ENCODE measurements at places on chromosomes 12 and 14.

DNA sequence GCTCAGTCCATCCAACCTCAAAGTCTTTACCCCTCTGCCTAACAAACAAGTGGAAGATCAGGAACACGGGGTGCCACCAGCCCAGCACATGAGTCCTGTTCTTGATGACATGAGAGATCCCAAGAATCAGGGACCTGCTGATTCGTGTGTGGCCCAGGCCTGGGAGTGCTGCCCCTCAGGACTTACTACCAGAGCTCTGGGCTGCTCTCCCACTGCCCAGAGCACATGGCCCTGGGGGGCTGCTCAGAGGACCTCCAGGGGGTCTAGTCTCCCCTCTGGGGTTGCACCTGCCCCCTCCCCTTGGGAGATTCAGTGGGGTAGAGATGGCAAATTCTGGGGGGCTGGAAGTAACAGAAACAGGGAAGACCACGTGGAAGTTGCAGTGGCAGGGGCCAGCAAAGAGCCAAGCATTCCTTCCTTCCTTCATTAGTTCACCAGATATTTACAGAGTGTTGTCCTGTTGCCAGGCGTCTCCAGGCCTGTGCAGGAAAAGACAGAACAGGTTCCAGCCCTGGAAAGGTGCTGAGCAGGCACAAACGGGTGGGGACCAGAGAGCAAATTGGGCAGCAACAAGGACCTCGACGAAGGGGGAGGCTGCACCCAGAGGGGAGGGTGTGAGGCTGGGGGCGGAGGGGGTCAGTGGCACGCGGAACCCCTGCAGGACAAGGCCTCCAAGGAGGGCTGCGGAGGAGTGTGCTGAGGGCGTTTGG lies 45.1 kb upstream of the MEG3 start:
- no peak for DNase-seq

DNA sequence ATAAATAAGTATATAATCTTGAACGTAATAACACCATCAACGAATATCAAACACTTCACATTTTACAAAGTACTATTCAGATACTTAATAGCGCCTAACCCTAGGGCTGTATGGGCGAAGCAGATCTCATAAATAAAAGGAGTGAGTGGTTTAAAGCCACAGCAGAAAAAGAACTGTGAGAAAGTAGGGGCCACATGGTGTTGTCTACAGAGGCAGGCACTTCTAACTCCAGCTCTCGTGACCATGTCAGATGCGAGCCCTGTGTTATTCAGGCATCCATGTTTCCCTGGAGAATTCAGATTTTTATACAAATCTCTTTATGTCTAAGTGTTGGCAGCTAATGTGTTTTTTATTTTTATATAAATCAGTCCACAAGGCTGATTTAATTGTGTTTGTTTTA lies 212.2 kb downstream of the FBXL14 start:
- DNase-seq, result no peak

DNA sequence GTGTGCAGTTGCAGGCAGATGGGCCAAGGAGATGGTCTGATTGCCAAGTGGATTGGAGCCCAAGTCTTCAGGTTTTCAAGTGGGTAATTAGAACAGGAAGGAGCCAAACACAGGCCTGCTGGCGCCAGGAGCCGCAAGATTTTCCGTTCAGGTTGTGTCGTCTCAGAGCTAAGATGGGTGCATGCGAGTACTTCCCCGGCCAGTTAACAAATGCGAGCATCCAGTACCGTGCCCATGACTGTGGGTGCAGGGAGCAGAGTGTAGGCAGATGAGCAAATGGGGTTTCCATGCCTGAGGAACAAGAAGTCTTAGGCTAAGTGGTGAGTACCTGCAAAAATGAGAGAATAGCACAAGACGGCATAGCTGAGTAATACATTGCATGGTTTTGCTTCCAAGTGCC lies 90.5 kb downstream of the CHST11 start:
- no peak for DNase-seq

GRCh38 chr12:145369-145960 lies 68.5 kb downstream of the SLC6A12 start:
- no peak for DNase-seq

GRCh38 chr12:62130834-62131552 lies 129.2 kb upstream of the USP15 start:
- DNase-seq, result no peak

DNA sequence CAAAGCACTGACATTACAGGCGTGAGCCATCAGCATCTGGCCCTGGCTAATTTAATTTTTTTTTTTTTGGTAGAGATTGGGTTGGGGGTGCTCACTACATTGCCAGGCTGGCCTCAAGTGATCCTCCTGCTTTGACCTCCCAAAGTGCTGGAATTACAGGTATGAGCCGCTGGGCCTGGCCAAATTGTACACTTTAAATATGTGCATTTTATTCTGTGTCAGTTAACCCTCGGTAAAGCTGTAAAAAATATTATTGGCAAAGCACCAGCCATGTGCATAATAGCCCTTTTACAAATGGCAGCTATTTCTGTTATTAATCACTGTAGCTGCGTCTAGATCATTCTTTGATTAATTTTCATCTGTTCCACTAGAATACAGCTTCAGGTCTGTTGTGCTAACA lies 12.0 kb downstream of the TMEM119 start:
- DNase-seq, result no peak

DNA sequence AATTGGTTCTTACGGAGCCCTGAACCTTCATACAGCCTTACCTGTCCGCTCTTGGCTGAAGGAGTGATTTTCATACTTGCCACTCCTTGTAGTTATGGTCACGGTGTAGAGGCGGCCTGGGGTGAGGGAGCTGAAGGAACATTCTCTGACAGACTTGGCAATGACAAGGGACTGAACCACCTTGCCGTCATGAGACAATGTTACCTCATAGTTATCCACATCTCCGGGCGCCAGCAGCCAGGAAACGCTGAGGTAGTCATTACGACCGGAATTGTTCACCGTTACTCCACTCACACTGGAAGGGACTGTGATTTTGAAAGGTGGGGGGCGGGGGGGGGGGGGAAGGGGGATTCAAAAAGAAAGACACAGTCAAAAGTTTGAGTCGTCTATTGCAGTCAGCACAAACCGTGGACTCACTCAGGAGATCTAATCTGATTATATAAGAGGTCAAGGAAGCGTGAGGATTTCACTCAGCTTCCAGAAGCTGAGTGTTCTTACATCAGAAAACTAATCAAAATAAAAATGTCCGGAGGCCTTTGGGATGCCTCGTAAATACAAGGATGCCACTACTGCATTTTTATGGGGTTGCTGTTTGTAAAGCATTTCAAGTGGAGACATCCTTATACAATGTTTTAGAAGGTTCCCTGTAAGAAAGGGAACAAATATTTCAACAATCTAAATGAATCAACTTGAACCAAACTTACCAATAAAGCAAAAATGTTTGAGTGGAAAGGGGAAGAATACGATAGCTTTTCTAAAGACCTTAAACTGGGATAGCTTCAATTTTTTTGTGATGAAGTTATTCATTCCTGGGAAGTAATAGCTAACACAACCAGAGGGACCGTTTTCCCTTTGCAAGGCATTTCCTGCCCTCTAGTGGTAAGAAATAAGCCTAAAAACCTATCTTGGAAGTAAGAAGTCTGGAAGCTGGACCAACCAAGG lies 60.6 kb downstream of the PTPRB start:
- peak; percentile 18 for DNase-seq

DNA sequence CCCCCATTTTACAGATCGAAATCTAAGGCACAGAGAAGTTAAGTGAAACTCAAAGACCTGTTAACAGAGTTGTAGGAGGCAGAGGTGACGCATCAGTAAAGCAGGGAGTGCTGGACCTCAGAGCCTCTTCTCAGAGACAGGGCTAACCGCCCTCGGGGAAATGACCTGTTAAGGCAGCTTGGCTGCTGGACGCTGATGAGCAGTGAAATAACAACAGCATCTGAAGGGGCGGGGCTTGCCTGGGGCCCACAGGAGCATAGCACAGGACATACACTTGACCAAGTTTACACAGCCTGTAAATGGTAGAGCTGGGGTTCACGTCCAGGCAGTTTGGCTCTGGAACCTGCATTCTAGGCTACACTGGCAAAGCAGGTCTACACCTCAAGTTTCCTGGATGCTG lies 39.3 kb downstream of the LRTM2 start:
- DNase-seq, result no peak

- no peak for DNase-seq
Observed at GRCh38 chr12:11973396-11973795, 97.3 kb upstream of the BCL2L14 start.

- DNase-seq, result no peak
Observed at GRCh38 chr14:64238631-64239030, 55.5 kb downstream of the ESR2 start.

- no peak for DNase-seq
Observed at GRCh38 chr12:25983625-25984024, 25.1 kb downstream of the RASSF8 start.

GRCh38 chr14:54197369-54197768 lies 199.4 kb upstream of the CDKN3 start:
- DNase-seq, result no peak

DNA sequence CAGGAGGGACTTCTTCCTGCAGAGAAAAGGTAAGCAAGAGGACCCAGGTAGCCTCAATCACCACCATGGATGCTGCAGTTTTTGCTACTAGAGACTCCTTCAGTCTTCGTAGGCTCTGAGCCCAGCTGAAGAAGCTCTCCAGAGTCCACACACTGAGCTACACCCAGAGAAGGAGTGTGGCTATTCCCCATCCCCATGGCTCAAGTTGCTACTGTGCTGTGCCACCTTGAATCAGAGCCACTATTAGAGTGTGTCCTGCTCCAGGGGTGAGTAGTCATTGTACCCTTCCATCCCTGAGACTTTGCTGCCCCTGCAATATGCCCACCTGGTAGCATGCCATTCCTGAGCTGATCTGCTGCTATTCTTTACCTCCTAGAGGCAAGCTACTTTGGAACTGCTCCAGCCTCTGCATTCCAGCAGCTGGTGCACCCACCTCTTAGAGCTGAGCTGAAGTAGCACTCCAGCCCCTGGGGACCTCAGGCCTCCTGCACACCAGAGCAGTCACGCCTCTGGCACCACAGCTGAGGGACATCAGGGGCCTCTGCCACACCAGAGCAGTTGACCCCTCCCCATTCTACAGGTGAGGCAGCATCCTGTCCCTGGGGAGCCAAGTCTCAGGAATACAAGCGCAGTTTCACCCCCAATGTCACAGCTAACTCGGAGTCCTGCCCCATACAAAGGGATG lies 213.0 kb downstream of the TRHDE start:
- no peak for DNase-seq

GRCh38 chr12:6115389-6115788 lies 9.1 kb downstream of the VWF start:
- no peak for DNase-seq

- DNase-seq, result no peak
Observed at GRCh38 chr14:67882986-67883555, 63.5 kb downstream of the RAD51B start.

- DNase-seq, result no peak
Observed at GRCh38 chr14:81801921-81802320, 268.3 kb upstream of the SEL1L start.

Data from GM12864 (cell line).